Cardiac septum (tissue), 1 donor: ENCODE measurements at places on chromosomes 12 and 14.
A peak's percentile ranks its signal among the peaks of the same experiment; 100 is the strongest.

DNA sequence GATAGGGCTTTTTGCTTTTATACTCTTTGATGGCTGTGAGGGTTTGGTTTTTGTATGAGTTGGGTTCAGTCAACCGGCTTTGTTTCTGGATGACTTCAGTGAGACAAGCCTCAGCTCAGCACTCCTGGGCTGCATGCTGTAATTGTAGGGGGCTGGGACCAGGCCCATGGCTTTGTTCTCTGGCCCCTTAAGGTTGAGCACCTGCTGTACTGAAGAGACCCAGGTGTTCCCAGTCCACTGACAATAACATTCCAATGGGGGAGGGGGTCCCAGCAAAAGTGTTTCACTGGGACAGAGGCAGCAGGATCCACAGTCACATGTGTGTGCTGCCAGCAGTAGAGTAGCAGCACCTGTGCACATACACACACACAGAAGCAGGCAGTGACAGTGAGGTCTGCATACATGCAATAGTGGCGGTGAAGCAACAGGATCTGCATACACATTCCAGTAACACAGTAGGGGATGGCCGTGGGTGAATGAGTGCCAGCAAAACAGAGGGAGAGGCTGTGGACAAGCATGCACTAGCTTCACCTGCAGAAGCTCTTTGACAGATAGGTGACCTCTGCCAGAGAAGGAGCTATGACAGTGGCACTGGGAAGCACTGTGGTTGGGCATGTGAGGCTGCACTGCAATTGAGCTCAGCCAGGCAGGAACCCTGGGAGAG lies 240.4 kb downstream of the ASCL1 start:
- DNase-seq: no peak

DNA sequence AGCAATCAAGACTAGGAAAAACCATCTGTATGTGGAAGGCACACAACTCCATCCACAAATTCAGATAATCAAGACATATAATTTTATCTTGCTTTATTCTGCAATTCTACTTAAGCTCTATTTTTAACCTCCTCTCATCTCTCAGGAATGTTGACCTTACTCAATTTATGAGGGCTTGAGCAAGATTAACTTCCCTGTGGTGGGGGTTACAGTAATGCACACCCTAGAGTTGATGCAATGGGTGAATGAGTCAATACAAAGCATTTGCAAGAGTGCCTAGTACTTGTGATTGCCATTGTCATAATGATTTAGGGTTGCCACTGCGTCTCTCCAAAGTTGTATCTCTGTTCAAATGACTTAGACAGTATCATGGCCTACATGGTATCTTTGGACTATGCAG lies 1598.4 kb upstream of the TMEM132C start:
- no peak for DNase-seq

GRCh38 chr14:53792909-53793308 lies 163.7 kb downstream of the BMP4 start:
- no peak for DNase-seq

- no peak for DNase-seq
Observed at GRCh38 chr14:76499399-76499798, 123.5 kb downstream of the ESRRB start.

GRCh38 chr12:126708492-126708896 lies 1558.5 kb upstream of the TMEM132C start:
- DNase-seq: no peak

GRCh38 chr14:61553730-61554641 lies 141.3 kb upstream of the HIF1A start:
- no peak for DNase-seq

DNA sequence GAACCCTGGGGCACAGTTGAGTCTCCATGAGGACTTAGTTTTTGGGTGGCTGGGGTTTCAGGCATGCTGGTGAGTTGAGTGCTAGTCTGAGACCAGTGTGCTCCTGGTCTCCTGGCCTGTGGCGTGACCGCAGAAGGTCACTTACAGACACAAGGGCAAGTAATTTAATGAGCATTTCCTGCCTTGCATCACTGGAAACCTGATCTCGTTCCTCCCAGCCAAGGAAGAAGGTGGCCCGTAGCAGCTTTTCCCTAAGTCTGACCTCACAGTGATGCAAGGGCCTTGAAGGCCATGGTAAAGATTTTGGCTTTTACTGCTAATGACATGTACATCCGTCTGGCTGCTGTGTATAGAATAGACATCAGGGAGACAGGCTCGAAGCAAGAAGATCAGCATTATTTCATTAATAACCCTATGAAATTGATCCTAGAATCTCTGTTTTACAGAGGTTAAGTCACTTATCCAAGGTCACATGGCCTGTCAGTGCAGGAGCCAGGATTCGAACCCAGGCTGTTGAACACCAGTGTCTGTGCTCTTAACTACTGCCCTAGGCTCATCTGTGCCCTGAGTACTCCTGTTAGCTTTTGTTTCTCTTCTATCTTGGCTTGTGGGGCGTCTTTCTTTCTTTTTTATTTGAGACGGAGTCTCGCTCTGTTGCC lies 4.6 kb downstream of the TMEM120B start:
- no peak for DNase-seq

- DNase-seq: no peak
Observed at GRCh38 chr12:46388427-46389021, 16.0 kb upstream of the SLC38A2 start.

- no peak for DNase-seq
Observed at GRCh38 chr12:25740617-25741016, 187.5 kb upstream of the LMNTD1 start.

DNA sequence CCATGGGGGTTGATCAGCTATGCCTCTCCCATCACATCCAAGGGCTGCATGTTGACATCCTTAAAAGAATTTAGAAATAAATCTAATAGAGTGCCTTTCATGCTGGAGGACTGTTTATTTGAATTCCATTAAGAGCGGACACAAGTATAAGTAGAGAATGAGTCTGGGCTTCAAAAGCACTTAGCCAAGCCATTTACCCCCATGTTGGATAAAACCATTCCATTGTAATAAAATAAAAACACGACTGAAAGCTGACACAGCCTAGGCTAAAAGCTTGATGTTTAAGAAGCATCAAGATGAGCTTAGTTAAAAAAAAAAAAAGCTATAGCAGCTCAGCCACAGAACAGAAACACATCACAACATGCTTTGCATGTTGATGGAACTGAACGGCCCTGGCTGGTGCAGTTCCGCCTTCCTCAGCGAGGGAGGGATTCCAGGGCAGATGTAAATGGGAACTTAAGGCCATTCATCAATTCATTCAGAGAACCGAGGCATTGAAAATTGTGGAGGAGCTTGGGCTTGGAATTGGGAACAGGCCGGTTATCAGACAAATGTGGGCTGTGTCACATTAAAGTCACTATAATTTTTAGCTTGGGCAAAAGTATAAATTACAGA lies 41.2 kb downstream of the TMEM132D start:
- no peak for DNase-seq

DNA sequence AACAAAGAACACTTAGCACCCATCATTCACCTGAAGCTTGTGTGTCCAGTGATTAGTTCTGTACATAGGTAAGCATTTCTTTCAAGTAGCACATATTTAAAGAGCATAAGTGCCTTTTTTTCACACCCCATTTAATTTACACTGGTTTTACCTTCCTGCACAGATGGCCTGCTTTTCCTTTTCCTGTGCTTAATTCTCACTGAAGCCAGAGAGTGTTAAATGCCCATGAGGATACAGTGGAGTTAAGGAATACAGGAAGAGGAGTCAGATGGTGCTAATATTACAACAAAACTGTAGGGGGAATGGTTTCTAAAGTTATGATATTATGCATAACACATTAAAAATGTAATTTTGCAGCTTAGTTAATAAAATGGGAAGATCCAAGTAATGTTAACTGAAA lies 31.0 kb upstream of the SLC38A1 start:
- no peak for DNase-seq

DNA sequence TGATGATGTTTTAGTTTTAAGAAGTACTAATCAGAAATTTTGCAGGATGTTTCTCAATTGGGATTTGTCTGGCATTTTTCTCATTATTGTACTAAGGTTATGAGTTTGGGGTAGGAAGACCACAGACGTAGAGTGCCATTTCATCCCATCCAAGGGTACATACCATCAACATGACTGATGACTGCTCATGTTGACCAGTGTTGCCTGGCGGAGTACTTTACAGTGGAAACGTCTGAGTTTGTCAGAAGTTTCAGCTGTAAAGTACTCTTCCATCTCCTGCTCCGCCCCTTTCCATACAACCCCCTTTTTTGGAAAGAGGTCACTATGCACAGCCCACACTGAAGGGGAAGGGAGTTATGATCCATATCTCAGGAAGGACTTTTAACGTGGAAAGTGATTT lies 74.2 kb downstream of the RCOR1 start:
- no peak for DNase-seq

GRCh38 chr12:54616933-54617680 lies 17.6 kb downstream of the LACRT start:
- no peak for DNase-seq

GRCh38 chr14:64444984-64445845 lies 20.1 kb upstream of the AKAP5 start:
- no peak for DNase-seq

DNA sequence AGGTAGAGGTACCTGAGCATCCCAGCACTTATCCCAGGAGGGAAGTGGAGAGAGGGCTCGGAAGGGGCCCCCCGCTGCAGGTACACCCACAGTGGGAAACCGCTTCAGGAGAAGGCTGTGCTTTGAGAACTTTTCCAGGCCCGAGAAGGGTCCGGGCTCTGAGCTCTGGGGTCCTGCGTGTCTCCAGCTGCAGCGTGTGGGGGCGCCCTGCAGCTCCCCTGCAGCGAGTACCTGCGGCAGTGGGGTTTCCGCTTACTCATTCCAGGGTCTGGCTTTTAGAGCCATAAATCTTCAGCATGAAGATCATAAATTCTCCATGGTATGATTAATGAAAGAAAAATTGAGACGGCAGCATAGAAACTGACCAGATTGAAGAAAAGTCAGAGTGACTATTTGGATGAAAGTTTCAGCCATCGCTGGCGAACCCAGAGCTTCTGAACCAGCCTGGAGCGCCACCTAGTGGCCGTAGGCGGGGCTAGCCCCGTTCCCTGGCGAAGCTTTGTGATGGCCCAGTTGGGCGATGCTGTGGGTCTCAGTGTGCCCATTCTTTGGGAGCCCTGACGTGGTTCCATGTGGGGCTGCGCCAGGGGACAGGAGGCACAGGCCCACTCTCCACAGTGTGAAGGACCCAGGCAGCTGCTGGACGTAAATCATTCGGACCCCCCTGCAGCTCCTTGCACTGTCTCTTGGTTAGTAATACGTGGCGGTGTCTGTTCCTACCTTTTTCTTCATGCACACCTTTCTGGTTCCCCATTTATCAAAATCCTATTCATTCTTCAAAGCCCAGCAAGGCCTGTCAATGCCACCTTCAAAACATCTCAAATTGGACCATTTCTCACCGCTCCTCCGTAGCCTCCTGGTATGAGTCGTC lies 198.2 kb downstream of the TSPAN9 start:
- peak; percentile 88 for DNase-seq
